ENCODE measurements at places on chromosomes 5 and 9.

DNA sequence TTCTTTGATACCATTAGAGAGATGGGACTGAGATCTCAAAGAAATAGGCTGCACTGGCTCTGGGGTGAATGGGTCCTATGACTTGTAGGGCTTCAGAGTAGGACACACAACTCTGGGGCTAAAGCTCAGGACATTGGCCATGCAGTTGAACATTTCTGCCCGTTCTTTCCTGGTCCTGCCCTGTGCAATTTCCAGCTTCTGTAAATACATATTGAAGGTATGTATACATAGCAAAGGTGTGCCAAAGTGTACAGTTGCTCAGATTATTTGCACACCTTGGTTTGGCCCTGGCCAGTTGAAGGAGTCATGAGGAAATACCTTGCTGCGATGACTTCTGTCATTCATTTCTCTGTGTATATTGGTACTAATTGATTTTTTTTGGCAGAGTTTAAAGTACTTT lies 52.8 kb upstream of the TAF11L2 start:
- DNase-seq, result no peak

GRCh38 chr5:58354827-58355226 lies 105.1 kb downstream of the PLK2 start:
- DNase-seq, result no peak

- no peak for DNase-seq
Observed at GRCh38 chr5:176881816-176882566, 17.2 kb downstream of the HK3 start.

DNA sequence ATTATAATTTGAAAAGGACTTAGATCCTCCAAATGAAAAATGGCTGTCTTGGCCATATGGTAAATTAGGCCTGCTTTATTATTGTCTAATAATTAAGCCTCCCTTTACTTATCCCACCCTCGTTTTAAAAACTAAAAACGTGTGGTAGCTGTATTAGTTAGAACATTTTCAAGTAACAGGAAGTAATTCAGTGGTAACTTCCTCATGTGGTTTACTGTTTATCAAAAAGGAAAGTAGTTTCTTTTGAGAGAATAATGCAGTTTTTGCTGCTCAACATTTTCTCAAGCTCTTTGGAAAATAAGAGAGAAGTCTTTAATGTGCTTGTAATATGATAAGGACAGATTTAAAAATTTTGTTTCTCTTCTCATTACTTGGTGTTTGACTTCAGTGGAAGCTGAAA lies 26.0 kb downstream of the ZCCHC7 start:
- no peak for DNase-seq

- DNase-seq, result no peak
Observed at GRCh38 chr9:28101509-28101908, 528.2 kb upstream of the C9orf72 start.

DNA sequence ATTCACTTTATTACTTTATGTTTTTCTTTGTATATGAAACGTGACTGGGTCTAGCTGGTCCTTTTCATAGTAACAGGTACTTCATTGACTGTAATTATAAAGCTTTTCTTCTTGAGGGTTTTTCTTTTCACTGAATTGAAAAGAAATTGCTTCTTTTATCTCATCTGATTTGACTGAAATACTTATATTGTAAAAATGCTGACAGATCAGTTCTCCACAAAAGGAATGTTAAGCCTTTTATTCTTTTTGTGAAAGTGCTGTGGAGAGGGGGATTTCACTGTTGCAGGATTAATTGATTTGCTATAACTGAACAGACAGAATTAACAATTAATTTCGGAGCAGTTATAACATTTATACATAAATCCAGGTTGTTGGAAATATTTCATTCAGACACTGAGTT lies 2043.6 kb upstream of the C9orf72 start:
- no peak for DNase-seq

DNA sequence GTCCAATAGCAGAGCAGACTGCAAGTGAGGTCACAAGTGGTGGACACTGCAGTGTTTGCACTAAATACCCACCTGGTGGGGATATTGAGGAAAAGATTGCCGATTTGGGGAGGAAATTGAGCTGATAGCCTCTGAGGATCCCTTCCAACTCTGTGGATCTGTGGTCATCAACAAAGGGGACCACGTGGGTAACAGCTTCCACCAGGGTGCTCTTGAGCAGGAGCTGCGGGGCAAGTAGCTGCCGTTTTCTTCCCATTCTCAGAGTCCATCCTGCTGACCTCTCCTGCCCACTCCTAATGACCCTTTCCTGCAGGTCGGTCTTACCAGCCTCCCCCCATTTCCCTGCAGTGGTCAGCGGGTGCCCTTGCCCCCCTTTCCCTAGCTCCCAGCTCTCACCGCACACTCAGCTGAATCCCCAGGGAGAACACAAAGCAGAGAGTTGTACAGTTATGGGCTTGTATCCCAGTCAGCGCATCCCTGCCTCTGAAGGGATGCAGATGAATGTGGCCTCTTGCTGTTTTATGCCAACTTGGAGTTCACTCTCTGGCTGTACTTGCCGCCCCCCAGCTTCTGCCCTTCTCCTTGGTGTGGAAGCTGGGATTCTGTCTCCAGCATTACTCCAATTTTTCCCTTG lies 18.0 kb downstream of the DAPK1 start:
- no peak for DNase-seq
